ENCODE measurements at places on chromosomes 4 and X.

DNA sequence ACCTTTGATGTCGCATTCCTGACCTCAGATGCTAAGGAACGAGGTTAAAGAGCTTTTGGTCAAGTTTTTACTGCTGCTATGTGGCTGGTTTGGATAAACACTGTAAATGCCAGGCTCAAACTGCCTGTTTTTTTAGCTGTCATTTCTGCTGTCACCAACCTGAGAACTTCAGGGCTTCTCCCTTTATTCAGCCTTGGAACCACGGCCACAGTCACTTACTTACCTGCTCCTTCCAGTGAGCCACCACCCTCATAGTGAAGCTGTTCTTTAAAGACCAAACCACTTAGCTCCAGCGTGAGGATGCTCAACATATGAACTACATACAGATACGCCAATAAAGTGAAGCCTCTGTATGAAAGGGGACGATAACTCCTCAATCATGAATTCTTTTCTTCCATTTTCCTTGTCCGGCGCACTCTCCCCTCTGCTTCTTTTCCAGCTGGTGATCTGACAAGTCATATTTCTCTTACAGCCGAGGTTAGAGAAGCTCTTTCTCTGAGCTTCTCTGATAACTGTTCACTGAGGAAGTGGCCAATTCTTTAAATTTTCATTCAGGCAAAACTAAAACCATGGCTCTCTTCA, 152.8 kb upstream of the ANK2 start:
- no peak for DNase-seq

GRCh38 chr4:125481334-125482045, 166.7 kb downstream of the FAT4 start:
- DNase-seq: no peak

GRCh38 chrX:2385224-2385623, 115.6 kb downstream of the DHRSX start:
- DNase-seq: peak; percentile 40

- no peak for DNase-seq
Observed at GRCh38 chrX:30806187-30806728, 82.8 kb downstream of the TAB3 start.

- no peak for DNase-seq
Observed at GRCh38 chr4:139171876-139172691, 4.9 kb downstream of the ELF2 start.

DNA sequence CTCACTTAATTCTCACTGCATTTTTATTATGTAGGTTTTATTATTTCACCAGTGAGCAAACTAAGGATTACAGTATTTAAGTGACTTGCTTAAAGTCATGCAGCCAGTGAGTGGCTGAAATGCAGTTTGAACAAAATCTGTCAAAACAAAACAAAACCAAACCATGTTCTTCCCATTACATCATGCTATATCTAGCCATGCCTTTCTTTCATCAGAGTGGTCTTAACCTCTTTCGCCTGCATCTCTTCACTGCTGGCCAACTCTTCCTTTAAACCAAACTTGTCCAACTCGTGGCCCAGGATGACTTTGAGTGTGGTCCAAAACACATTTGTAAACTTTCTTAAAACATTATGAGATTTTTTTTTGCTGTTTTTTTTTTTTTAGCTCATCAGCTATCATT, 223.2 kb downstream of the PCDH7 start:
- DNase-seq: no peak

DNA sequence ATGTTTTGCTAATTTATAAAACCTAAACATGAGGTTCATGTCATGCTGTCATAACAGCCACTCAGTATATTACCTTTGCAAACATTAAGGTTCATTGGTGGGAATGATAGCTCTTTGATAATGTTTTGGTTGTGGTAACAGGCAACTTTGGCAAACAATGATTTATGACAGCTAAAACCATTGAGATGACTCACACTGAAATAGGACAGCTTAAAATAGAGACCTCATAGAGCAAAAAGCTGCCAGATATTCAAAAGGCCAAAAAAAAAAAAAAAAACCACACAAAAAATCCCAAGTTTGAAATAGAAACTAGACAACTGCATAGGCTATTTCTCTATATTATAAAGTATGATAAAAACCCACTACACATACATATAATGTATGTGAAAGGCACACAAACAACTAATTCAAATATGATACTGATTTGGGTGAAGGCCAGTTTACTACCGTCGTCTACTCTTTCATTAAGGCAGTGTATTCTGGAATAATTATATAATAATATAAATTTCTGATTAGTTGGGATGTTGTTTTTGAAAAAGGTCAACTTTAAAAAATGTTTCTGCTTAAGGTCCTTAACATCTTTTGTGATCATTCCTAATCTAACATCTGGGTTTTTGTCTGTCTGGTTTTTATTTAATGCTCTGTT, 646.0 kb upstream of the PITX2 start:
- no peak for DNase-seq

GRCh38 chrX:95733426-95733825, 951.2 kb upstream of the DIAPH2 start:
- no peak for DNase-seq

DNA sequence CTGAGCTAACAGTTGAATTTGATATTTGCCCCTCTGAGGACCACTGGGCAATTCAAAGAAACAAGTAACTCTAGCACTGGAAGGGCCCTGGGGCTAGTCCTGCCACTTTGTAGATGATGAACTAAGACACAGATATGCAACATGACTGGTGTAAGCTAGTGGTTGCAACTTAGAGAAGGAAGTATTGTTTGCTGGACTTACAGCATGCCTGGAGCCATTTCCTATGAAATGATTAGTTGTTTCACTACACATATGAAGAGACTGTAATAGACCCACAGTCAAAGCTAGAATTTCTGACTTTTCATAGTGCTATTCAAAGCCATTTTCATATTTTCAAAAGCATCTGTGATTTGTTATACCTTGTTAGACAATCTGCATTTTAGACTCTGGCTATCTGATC, 96.2 kb downstream of the TSPAN7 start:
- no peak for DNase-seq

GRCh38 chrX:22585831-22586230, 313.1 kb downstream of the CBLL2 start:
- no peak for DNase-seq

GRCh38 chr4:7421356-7422150, 13.2 kb downstream of the PSAPL1 start:
- DNase-seq: no peak

- DNase-seq: no peak
Observed at GRCh38 chr4:7381221-7381889, 53.4 kb downstream of the PSAPL1 start.

GRCh38 chr4:119130365-119131065, 5.1 kb upstream of the MYOZ2 start:
- DNase-seq: no peak

- no peak for DNase-seq
Observed at GRCh38 chr4:72953571-72953970, 115.9 kb downstream of the COX18 start.

DNA sequence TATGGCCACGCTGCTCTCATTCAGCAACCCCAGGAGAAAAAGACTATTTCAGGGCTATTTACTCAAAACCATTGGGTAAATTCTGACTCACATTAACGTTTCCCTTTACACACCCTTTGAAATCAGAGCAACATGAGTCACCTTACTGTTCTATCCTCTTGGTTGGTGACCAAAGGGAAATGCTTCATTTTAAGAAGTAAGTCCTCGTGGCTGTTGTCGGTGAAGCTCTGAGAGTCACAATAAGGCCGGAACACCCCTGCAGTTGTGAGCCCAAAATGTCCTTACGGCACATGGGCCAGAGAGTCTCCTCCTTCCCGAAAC, 56.3 kb upstream of the SPRY1 start:
- DNase-seq: peak; percentile 53

DNA sequence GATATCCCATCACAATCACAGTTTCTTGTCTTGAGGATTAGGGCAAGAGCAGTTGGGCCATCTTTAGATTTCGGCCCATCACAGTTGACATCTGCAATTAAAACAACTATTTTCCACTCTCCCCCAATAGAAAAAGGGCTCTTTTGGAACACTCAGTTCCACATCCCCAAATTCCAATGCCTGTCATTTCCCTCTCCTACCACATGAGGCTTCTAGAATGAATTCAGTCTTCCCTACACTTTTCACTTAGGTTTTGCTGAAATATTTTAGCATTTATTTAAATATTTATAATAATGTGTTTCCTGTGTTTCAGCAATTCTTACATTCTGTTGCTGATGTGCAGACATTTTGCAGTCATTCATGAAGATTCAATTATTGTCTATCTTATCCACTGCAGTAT, 118.4 kb downstream of the COX18 start:
- no peak for DNase-seq

GRCh38 chr4:173436149-173436579, 37.2 kb upstream of the SCRG1 start:
- peak; percentile 44 for DNase-seq

- DNase-seq: no peak
Observed at GRCh38 chrX:41677183-41678060, 11.4 kb upstream of the GPR34 start.

DNA sequence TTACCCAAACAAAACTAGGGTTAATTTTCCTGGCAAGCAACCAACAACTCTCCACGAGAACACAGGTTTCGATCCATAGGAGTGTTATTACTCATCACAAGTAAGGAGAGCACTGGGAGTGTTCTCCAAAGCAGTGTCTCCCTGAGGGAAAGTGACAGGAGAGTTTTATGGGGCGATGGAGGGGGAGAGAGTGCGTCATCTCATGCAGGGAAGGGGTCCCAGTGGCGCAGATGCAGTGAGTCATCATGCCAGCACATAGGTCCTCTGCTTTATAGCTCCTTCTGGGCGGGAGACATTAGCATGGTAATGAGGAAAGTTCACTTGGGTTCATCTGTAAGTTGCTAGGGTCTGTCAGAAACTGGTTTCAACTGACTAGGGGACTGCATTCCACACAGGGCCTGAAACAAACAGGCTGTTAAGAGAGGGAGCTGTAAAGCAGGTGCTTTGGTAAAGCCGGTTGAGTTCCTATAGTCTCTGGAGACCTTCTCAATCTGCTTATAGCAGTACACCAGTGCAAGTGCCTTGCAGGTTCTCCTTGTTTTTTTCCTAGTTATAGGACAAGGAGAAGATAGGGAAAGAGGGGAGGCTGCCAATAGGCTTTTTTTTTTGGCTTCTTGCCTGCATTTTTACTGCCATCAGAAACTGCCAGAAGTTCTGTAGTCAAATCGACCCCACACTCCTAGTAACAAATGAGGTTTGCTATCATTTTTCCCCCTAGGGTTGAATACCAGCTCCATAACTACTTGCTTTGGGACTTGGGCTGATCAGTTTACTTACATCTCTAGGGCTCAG, 12.8 kb upstream of the BOD1L1 start:
- DNase-seq: peak; percentile 54

- DNase-seq: no peak
Observed at GRCh38 chrX:38628587-38628986, 67.2 kb downstream of the TSPAN7 start.

DNA sequence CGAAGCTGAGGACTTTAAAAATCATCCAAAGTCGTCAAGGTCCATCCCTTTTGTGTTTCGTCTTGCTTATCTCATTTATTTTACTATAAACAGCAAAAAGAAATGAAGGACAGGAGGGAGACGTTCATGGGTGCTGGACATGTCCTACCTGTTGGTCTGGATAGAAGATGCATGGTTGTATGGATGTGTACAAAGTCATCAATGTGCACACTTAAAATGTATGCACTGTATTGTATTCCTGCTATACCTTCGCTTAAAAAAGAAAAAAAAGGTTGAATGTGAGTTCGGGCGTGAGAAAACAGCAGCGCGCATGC, 313 bp upstream of the BLOC1S4 start:
- DNase-seq: no peak

DNA sequence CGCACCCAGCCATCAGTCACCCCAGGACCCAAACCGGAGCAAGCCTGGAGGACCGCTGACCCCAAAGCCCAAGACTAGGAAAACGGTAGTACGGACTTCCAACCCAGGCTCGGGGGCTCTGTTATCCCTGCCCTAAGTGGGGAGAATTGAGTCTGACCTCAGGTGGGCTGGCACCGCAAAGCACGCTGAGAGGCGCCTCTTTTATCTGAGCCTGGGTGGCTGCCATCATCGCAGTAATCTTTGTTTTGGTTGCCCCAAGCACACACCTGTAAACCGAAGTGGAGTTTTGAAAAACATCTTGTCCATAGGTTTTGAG, 894 bp upstream of the SH3RF1 start:
- no peak for DNase-seq

- no peak for DNase-seq
Observed at GRCh38 chr4:6206771-6207290, 6.5 kb upstream of the JAKMIP1 start.

- DNase-seq: no peak
Observed at GRCh38 chr4:38013461-38014366, 53.5 kb downstream of the PTTG2 start.

GRCh38 chr4:79330720-79331119, 4.9 kb upstream of the NAA11 start:
- no peak for DNase-seq

DNA sequence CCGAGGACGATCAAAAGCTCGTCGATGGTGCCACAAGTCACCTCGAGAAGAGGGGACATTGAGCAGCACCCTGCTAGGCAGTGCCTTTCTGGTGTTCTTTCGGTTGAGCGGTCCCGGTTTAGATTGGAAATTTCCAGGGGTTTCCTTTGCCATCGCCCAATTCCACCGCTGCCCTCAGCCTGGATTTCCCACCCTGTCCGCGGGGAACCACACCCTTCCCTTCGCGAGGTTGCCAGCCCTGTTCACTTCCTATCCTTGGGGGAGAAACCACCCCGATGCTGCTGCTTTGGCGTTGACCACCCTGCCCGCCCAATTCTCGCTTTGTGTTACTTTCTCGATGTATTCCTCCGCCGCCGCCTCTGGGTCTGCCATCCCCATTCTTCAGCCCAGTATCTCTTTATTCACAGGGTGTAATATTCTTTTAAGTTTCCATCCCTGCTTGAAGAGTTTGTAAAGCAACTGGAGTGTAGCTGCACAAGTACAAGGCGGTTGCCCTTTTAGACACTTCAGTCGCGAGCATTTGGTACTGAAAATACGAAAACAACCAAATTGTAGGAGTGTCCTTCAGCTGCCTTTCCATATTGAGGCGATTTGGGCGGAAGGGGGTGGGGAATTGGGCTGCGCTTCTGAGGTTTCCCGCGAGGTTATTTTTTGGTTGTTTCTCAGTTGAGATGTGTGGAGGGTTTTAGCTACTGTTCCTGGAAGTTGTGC, 1.1 kb downstream of the OGT start:
- no peak for DNase-seq

GRCh38 chr4:184250795-184251669, 33.4 kb upstream of the ENPP6 start:
- DNase-seq: no peak

DNA sequence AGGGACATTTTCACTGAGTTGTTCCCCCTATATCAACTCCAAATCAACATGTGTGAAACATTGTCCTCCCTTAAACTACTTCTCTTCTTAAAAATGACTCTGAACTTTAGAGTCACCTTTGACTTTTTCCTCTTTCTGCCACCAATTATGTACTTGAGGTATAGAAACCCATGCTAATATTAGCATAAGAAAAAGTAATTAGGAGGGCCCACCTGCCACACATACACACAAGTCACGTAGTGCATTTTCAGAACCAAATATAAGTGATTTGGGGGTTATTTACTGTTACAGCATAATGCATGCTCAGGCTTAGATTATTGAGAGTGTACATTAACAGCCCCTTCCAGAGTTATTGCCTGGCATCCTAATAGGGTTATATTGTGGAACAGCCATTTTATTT, 432.7 kb downstream of the ZIC3 start:
- DNase-seq: no peak
